ENCODE measurements at places on chromosomes 16 and 17.

- no peak for DNase-seq
These were observed 200.4 kb downstream of the IRF8 start for GRCh38 chr16:86099326-86099725.

- no peak for DNase-seq
These were observed 64.2 kb downstream of the SPECC1 start for GRCh38 chr17:20073055-20073979.

DNA sequence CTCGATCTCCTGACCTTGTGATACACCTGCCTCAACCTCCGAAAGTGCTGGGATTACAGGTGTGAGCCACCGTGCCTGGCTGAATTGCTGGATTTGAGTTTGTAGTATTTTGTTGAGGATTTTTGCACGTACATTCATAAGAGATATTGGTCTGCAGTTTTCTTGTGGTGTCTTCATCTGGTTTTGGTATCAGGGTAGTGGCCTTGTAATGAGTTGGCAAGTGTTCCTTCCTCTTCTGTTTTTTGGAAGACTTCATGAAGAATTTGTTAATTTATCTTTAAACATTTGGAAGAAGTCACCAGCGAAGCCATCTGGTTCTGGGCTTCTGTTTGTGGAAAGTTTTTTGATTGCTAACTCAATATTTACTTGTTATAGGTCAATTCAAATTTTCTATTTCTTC lies 26.9 kb downstream of the SPNS3 start:
- no peak for DNase-seq

DNA sequence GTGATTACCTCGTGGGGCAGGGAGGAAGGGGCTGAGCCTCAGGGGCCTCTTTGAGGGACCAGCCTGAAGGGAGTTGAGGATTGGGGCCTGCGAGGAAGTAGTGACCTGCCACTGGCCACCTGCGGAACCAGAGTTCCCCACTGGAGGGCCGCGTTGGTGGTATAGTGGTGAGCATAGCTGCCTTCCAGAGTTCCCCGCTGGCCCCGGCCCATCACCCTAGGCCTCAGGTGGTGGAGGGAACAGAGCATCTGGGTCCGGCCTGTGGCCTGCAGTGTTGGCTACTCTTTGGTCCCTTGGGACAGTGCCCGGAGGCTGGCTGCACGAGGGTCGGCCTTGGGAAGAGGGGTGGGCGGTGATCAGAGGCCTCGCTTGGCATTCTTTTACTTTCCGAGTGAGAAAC lies 20.5 kb downstream of the MGAT5B start:
- no peak for DNase-seq

- no peak for DNase-seq
These were observed 13.3 kb upstream of the RBBP6 start for GRCh38 chr16:24525970-24526559.

DNA sequence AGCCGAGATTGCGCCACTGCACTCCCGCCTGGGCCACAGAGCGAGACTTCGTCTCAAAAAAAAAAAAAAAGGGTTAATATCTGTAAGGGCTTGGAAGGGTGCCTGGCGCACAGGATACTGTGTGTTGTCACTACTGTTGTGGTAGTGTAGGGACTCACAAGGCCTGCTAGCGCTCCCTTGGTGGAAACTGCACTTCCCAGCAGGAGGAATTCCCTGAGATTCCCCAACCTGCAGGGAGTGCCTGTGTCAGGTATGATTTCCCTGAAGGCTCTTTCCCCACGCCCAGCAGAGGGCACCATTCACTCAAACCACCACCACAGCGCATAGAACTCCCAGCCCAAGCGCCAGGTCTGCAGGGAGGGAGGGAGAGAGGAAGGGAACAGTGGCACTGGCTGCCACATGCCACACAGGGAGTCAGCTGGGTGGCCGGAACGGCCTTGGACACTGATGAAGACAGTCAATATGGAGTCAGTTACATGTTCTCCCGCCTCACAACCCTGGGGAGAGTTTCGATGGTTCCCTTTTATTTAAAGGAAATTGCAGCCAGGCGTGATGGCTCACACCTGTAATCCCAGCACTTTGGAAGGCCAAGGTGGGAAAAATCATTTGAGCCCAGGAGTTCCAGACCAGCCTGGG lies 32.7 kb upstream of the CDH1 start:
- peak; percentile 86 for DNase-seq

- DNase-seq, result no peak
These were observed 43.8 kb downstream of the LAT start for GRCh38 chr16:29028457-29029167.

- DNase-seq, result no peak
These were observed 3.0 kb upstream of the ITGAX start for GRCh38 chr16:31351942-31352325.

DNA sequence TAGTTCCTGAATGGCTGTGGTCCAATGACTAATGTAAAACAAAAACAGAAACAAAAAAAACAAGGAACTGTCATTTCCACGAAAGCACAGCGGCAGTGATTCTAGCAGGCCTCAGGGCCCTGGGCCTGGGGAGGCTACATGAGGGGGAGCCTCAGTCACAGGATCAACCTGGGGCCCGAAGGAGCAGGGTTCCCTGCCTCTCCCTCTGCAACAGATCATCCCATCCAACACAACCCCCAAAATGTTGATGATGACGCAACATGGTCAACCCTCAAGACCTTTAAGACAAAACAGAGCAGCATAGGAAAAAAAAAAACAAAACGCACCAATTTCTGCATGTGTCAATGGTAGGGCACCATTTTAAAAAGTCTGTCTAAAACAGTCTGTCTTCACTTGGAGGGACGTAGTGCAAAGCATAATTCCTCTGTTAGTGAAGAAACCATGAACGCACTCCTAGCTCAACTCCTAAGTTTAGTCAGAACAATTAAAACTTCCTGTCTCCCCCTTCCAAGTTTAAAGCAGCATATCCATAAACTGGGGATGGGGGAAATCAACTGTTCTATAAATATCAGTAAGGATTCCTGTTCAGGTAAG lies 32.3 kb downstream of the AXIN2 start:
- no peak for DNase-seq

DNA sequence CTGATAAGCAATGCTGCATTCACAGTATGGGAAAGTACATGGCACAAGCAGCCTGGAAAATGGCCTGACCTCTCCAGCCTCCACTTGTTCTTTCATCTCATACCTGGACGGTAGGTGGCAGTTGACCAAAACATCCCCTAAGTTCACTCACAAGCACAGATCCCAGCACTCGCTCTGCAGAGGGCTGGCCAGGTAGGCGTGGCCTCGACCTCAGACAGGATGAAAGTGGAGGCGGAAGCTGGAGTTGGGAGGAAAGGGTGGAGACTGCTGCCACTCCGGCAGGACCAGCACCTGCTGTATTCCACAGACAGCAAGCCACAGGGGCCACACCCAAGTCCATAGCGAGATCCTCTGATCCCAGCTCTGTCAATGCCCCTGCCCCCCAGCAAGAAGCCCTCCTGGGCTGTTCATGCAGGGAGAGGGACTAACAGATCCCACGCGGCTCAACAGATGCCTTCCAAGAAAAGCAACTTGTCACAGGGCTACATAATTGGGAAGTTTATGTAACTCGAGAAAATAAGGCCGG lies 31.3 kb downstream of the ZCCHC14 start:
- DNase-seq, result peak; percentile 97

GRCh38 chr16:81473066-81473488 lies 28.5 kb downstream of the CMIP start:
- DNase-seq, result no peak
